NCI-H187 (cell line): ENCODE measurements at places on chromosomes 3 and 15.

- no peak for DNase-seq
Observed at GRCh38 chr15:55823191-55823670, 80.3 kb upstream of the PRTG start.

DNA sequence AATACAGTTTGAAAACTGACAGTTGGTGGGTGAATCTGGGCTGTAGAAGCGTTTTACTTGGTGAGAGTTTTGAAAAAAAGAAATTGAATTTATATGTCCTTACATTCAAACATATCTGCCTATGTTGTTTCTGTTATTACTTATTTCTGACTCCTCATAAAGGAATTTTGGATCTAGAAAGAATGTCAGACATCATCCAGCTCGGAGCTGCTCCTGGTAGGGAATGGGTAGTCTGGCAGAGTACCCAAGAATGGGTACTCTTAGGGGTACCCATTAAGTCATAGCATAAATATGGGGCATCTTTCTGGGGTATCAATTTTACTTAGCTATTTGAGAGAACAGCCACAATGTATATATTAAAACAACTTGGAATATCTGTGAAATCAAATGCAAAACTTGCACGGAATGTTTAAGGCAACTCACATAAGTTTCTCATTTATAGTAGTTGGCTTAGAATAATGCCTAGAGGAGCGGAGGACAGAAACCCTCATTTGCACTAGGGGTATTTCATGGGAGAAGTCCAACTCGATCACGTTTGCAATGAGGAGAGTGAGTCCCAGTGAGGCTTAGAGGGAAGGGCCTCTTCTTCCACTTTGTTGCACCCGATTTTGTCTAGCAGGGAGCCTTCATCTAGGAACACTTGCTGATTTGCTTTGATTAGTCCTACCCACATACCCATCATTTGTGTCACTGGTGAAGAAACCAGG lies 2.4 kb upstream of the LARP6 start:
- DNase-seq: no peak

- no peak for DNase-seq
Observed at GRCh38 chr15:59963925-59964324, 40.2 kb upstream of the FOXB1 start.

- no peak for DNase-seq
Observed at GRCh38 chr3:14434498-14435151, 32.2 kb downstream of the SLC6A6 start.

- DNase-seq: no peak
Observed at GRCh38 chr3:48125886-48126622, 62.2 kb downstream of the CDC25A start.

- no peak for DNase-seq
Observed at GRCh38 chr3:13191016-13191415, 117.8 kb upstream of the IQSEC1 start.

- DNase-seq: no peak
Observed at GRCh38 chr3:15450438-15451215, 23.2 kb downstream of the EAF1 start.

GRCh38 chr3:5019411-5020241 lies 40.4 kb downstream of the BHLHE40 start:
- DNase-seq: no peak

GRCh38 chr3:18250991-18251390 lies 174.1 kb downstream of the SATB1 start:
- no peak for DNase-seq

DNA sequence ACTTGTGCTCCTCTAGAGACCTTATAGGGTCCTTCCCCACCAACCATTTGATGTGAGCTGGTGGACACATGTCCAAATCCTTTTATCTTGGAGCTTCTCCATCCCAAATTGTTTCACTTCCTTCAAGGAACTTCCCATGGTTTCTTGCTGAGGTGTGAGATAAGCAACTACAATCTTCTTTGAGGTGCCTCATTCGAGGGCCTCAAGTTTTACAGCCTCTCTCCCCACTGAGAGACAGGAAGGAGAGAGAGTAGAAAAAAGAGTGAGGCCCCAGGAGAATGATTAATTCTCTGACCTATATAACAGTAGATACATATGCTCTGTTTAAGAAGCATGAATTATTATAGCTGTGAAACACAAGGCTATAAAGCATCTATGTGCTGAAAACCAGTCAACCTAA lies 70.5 kb downstream of the SUMF1 start:
- no peak for DNase-seq

- DNase-seq: no peak
Observed at GRCh38 chr3:52204337-52205073, 6.5 kb downstream of the ALAS1 start.

- DNase-seq: no peak
Observed at GRCh38 chr3:169288553-169288952, 375.0 kb downstream of the MECOM start.

DNA sequence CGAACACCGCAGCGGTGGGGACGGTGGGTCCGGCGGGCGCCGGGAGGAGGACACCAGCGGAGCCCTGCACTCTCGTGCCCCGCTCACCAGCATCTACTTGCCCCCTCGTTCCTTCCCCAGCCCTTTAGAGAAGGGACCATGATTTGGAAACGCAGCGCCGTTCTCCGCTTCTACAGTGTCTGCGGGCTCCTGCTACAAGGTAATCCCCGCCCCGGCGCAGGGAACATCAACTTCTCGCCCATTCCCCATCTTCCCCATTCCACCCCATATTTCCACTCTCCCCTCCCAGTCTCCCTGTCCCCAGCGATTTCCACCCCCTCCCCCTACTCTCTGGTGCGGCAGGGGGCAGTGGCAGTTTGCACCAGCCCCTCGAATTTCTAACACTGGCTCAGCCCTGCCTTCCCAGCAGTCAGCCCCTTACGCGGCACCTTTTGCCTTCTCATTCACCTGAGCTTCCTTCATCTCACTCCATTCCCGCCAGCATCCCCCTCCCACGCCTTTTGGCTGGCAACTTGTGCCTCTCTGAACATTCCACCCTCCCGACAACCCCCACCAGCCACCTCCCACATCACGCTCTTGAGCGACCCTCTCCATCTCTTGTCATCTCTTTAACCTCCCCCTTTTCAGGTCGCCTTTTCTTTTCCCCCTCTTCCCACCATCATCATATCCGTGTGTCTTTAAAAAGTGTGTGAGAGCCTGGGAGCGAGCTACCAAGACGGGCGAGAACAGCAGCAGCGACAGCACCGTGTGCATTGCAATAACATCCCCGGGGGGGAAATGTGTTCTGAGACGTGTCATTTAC lies 882 bp downstream of the CADM2 start:
- DNase-seq: no peak

- DNase-seq: no peak
Observed at GRCh38 chr15:85950101-85950500, 129.6 kb upstream of the AGBL1 start.

GRCh38 chr3:12187448-12188327 lies 29.0 kb upstream of the TIMP4 start:
- no peak for DNase-seq

DNA sequence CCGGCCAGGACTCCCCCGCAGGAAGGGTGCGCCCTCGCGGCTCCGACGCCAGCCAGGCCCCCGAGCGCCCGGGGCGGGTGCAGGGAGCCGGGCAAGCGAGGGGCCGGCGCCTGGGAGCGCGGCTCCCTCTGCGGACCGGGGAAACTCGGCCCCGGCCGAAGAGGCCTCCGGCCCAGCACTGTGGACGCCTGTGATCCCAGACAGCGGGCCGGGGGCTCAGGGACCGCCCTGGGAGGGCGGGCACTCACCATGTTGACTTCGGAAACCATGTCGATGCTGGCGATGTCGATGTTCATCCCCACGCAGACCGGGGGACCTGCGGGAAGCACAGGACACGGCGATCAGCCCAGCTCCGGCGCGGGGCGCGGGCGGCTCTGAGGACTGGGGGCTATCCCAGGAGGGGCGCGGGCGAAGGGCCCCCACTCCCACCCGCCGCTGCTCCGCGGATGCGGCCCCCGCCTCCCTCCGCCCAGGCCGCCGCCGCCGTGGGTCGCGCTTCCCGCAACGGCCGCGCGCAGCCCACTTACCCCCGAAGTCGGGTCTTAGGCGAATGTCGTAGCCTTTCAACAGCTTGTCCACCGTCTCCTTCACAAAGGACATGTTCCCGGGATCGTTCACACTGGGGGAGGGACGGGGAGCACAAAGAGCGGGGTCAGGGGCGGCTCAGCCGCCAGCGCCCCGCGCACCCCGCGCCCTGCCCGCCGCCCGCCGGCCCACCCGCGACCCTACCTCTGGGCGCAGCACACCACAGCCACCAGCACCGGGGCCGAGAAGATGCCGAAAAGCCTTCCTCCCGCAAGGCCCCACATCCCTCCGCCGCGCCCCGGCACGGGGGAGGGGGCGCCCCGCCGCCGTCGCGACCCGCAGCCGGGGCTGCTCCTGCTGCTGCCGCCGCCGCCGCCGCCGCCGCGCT lies at the start of gene GABRB3:
Gene GABRB3, minus strand, starts transcription at position 913 of the 913 bp plus-strand sequence.
- DNase-seq: no peak

DNA sequence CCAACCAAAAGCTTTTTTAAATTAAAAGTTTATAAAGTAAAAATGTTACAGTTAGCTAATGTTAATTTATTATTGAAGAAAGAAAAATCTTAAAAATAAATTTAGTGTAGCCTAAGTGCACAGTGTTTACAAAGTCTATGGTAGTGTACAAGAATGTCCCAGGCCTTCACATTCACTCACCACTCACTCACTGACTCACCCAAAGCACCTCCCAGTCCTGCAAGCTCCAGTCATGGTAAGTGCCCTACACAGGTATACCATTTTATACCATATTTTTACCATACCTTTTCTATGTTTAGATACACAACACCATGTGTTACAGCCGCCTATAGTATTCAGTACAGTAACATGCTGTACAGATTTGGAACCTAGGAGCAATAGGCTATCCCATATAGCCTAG lies 29.1 kb downstream of the SSR3 start:
- DNase-seq: no peak

DNA sequence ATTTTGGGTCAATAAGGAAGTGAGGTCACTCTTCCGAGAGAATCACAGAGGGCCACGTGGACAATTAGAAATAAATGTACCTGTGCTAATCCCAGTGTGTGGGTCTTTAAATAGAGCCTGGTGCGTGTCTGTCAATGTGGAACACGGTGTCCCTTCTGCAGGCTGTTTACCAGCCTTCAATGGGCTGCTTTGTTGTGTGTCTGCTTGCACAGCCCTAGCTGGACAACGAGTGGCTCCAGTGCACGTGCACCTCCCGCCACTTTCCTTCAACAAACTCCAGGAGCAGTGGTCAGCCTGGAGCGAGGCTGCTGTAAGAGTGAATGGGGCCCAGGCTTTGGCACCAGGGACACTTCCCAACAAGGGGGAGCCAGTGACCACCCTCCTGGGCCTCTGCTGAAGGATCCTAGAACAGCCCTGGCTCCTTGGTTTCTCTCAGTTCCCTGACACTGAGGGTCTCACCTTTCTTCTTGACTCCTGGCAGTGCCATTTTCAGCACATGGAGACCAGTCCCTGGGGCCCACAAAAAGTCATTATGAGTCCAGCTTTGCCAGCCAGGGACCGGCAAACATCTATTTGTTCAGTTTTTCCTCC lies 76.1 kb downstream of the ISG20 start:
- no peak for DNase-seq

- no peak for DNase-seq
Observed at GRCh38 chr3:40566694-40567093, 41.9 kb downstream of the ZNF621 start.

DNA sequence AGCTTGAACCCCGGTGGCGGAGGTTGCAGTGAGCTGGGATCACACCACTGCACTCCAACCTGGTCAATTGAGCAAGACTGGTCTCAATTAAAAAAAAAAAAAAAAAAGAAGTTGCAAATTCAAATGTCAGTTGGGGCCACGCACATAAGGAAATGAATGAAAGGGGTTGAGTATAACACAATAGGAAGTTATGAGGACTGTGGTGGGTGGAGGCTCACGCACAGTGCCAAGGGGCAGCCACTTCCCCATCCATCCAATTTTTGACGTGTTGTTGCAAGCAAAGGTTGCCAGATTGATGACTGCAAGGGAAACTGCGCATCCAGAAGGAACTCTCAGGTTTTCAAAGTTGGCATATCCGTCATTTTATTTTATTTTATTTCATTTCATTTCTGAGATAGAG lies 532.2 kb downstream of the NTRK3 start:
- DNase-seq: no peak

DNA sequence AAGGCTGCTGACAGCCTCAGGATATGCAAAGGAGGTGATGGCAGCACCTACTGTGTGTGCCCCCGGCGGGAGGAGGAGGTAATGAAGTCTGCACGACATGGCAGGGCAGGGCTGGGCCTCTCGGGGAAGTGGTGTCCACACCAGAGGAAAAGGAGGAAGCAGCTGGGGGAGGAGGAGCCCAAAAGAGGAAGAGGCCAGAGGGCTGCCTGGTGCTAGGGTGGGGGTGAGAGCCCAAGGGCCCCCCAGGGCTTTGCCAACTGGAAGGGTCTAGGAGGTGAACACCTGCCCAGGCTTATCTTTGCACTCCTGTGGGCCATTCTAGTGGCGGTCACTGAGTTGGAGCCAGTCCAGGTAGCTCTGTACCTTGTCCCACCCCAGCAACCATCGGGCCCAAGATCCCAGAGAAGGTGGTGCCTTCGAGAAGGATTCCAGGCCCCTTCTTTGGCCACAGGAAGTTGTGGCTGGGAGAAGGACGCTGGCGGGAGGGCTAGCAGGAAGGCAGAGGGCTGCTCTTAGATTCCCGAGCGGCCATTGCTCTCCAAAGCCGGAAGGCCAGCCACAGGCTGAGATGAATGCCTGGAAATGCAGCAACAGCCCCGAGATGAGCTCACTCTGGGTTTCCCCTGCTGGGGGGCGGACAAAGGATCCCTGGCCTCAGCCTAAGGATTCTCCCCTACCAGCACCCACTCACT lies 7.0 kb downstream of the GNAI2 start:
- DNase-seq: no peak

DNA sequence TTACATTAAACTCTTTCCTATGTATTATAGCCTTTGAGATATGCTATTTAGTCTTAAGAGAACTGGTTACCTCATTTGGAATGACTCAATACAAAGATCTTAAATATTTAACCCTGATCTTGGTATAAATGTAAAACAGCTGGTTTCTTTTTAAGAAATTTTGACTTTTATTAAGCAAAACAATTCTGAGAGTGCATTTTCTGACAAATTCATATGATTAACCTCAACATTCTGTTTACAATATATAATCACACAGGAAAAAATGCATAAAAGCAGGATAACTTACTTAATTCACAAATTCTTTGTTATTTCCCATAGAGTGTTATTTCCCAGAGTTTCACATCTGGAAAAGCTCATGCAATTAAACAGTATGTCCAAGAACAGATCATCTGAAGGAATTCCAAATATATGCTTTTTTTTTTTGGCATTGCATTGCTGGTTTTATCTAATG lies 400.4 kb upstream of the THBS1 start:
- no peak for DNase-seq
